K562 (cell line): ENCODE measurements at places on chromosomes 12 and 14. TPM values are rescaled to one million over a fixed set of nuclear protein-coding genes. Genes with fewer than 3 reads are reported as not detected.

DNA sequence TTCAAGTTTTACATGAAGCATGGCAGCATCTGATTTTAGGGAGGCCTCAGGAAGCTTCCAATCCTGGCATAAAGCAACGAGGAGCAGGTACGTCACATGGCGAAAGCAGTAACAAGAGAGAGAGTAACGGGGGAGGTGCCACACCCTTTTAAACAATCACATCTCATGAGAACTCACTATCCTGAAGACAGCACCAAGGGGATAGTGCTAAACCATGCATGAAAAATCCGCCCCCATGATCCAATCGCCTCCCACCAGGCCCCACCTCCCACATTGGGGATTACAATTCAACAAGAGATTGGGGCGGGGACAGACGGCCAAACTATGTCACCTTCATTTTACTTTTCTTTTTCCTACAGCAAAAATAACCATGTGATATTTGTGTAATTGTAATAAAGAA, 7.2 kb upstream of the MAP3K9 start:
- DNase-seq: no peak
- H3K27me3 ChIP-seq: no peaks in the 10 kb centered on the region
- no peaks in the 10 kb centered on the region for H3K36me3 ChIP-seq
- no peak overlapping the region for H3K4me3 ChIP-seq
- H3K4me1 ChIP-seq: peaks cover under 1% of the 10 kb centered on the region; the same call in 1 of the 2 replicates

GRCh38 chr14:51167587-51168214, 72.3 kb upstream of the TMX1 start:
- H3K4me1 ChIP-seq: no peaks in the 10 kb centered on the region
- no peak overlapping the region for H3K27ac ChIP-seq

DNA sequence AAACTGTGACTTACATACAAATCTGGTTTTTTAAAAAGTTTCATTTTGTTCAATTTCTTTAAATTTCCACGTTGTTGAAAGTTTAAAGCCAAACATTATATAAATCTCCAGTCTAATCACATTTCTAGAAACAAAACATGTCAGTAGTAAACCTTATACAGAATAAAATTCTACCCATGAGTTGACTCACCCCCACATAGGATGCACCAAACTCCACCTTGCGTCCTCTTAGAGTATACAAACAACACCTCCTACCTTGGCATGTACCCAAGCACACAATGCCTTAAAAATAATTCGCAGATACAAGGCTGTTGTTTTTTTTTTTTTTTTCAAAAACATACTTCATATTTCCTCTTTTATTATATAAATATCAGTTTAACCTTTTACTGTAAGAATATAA, 3.3 kb downstream of the FBXL14 start:
- no peaks in the 10 kb centered on the region for H3K27me3 ChIP-seq
- peaks cover 41% of the 10 kb centered on the region; the same call in 2 of the 3 replicates for H3K4me1 ChIP-seq

DNA sequence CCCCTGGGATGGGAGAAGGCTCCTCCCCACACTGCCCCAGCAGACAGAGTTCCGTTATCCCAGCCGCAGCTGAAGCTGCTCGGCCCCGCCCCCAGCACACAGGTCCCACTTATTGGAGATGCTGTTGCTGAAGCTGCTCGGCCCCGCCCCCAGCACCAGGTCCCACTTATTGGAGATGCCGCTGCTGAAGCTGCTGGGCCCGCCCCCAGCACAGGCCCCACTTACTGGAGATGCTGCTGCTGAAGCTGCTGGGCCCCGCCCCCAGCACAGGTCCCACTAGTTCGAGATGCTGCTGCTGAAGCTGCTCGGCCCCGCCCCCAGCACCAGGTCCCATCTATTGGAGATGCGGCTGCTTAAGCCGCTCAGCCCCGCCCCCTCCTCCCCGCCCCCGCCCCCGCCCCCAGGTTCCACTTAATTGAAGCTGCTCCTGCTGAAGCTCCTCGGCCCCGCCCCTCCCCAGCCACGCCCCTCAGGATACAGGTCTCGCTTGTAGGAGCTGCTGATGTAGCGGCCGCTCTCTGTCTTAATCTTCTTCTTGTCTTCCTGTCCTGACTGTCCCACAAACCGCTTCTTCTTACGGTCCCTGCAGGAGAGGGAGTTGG, 12.0 kb downstream of the CFAP73 start:
- peaks cover 9% of the 10 kb centered on the region for H3K4me1 ChIP-seq
- H3K4me3 ChIP-seq: no peak overlapping the region
- no peaks in the 10 kb centered on the region for H3K27me3 ChIP-seq
- peaks cover 86% of the 10 kb centered on the region for H3K36me3 ChIP-seq

GRCh38 chr12:53380104-53380793, at the start of gene SP1:
TSS of gene SP1 (plus strand) at chr12:53380176. CDS start at chr12:53380292, 116 bp downstream.
- H3K27me3 ChIP-seq: no peaks in the 10 kb centered on the region
- peak within 1 kb of the TSS; percentile 94 for H3K27ac ChIP-seq
- peak; percentile 91 for DNase-seq
- peaks cover 37% of the 10 kb centered on the region for H3K36me3 ChIP-seq
- H3K4me3 ChIP-seq: peak within 1 kb of the TSS; percentile 62

- no peak overlapping the region for H3K4me3 ChIP-seq
- H3K4me1 ChIP-seq: peaks cover 40% of the 10 kb centered on the region
- H3K27me3 ChIP-seq: no peaks in the 10 kb centered on the region
- DNase-seq: peak; percentile 62
Observed at GRCh38 chr14:100440207-100440631, 117.1 kb downstream of the SLC25A47 start.

DNA sequence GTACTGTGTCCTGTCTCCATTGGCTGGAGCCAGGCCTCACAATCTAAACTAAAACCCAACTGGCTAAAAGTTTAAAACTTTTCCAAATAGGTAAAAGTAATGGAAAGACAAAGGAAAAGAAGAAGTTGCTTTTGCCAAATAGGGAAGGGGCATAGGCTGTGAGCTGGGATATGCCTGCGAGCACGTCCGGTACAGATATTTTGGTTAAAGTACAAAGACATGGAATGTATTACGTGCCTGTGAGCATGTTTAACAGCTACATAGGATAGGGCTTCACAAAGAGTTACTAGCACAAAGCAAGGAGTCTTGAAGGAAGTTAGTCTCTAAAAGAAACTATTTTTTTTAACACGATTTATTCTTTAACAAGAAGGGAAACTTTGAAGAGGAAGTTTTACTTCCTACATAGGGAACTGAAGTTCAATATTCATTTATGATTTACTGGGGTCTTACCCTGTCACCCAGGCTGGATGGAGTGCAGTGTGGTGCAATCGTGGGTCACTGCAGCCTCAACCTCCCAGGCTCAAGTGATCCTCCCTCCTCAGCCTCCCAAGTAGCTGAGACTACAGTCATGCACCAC, 41.9 kb upstream of the INF2 start:
- H3K36me3 ChIP-seq: no peaks in the 10 kb centered on the region
- no peak overlapping the region for H3K4me3 ChIP-seq
- H3K27me3 ChIP-seq: peaks cover 6% of the 10 kb centered on the region; the same call in 2 of the 3 replicates
- H3K27ac ChIP-seq: no peak overlapping the region
- H3K4me1 ChIP-seq: peaks cover 23% of the 10 kb centered on the region

DNA sequence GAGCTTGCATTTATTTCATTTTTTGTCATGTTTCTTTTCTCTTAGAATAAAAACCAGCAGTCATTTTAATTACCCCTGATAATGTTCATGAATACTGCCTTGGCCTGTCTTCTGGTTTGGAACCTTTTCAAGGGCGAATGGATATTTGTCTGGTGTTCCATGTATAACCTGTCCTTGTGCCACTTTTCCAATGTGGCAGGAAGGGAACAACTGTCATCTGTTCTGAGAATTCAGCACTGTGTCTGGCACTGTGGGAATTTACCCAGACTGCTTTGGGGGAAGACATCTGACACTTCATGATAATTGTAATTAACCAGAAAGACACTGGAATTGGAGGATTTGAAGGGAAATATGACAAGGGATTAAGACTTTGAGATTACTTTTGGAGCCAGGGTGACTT, 352.8 kb downstream of the APAF1 start:
- H3K27me3 ChIP-seq: no peaks in the 10 kb centered on the region
- H3K4me3 ChIP-seq: no peak overlapping the region
- no peak overlapping the region for H3K27ac ChIP-seq
- H3K36me3 ChIP-seq: no peaks in the 10 kb centered on the region
- no peak for DNase-seq

GRCh38 chr12:132449565-132450417, 40.2 kb upstream of the FBRSL1 start:
- peaks cover 48% of the 10 kb centered on the region for H3K27me3 ChIP-seq
- no peak overlapping the region for H3K27ac ChIP-seq
- no peaks in the 10 kb centered on the region for H3K36me3 ChIP-seq
- H3K4me3 ChIP-seq: no peak overlapping the region
- DNase-seq: no peak
- peaks cover 46% of the 10 kb centered on the region for H3K4me1 ChIP-seq

The GDF3 gene
- not detected in 2 replicates for polyA plus RNA-seq

The KCNK13 gene
- polyA plus RNA-seq: not detected in 2 replicates

The CKB gene
- polyA plus RNA-seq: 564 and 637 TPM in 2 replicates

The RIN3 gene
- polyA plus RNA-seq: 0.03 TPM in 1 of 2 replicates, not detected in the other

The NEUROD4 gene
- polyA plus RNA-seq: not detected in 2 replicates

The CLEC6A gene
- polyA plus RNA-seq: not detected in 2 replicates

The ENDOU gene
- not detected in 2 replicates for polyA plus RNA-seq

The TMPO gene
- polyA plus RNA-seq: 102 and 108 TPM in 2 replicates
